Substantia nigra (tissue), 51 donors: ENCODE measurements at places on chromosomes 12 and 14.

DNA sequence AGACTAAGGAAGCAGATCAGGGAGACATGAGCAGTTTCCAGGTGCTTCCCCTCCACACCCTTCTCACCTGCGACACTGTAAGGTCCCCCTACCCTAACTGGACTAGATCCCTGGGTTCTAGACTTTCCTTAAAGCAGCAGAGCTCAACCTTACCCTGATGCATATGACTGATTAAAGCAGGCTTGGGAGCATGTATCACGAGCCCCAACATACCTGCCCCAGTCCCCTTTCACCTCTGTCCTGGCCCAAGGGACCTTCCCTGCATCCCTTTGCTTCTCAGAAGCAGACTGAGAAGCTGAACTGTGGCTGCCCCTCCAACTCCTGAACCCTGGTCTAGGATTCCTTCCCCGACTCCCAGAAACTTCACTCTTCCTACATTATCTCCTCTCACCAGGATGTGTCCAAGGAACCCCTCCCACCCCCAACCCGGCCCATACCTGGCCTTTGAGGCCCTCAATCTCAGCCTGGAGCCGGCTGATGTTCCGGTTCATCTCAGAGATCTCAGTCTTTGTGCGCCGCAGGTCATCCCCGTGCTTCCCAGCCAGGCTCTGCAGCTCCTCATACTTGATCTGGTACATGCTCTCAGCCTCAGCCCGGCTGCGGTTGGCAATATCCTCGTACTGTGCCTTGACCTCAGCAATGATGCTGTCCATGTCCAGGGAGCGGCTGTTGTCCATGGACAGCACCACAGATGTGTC is 5.4 kb downstream of the KRT8 start:
- DNase-seq, result no peak

DNA sequence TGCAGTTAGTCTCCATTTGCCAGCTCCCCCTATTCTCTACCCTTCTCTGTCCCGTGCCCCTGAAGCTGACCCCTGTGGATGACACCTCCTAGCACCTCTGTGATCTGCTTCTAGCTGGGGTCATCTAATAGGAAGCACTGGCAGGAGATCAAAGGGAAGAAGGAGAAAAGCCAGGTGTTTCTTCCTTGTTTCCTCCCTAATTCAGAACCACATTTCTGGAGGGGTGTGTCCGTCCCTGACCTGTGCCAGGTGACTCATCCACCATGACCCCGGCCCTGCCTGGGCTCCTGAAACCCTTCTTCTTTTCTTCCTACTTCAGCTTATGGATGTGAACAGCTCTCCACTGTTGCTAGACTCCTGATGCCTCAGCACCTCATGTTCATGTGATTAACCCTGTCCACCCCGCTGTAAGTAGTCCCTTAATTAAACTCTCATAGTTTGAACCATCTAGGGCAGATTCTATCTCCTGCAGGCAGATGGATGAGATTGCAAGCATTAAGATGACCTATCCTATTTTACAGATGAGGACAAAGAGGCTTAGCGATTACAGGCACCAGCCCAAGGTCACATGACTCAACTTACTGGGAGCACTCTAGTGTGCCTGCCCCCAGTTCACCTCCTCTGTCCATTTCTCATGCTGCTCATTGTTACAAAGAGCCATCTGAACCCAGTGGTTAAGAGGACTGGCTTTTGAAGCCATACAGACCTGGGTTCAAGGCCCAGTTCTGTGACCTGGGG is 770.5 kb downstream of the MED13L start:
- DNase-seq, result no peak

- DNase-seq, result no peak
These were observed 256.4 kb downstream of the NUAK1 start for GRCh38 chr12:105882404-105882803.

DNA sequence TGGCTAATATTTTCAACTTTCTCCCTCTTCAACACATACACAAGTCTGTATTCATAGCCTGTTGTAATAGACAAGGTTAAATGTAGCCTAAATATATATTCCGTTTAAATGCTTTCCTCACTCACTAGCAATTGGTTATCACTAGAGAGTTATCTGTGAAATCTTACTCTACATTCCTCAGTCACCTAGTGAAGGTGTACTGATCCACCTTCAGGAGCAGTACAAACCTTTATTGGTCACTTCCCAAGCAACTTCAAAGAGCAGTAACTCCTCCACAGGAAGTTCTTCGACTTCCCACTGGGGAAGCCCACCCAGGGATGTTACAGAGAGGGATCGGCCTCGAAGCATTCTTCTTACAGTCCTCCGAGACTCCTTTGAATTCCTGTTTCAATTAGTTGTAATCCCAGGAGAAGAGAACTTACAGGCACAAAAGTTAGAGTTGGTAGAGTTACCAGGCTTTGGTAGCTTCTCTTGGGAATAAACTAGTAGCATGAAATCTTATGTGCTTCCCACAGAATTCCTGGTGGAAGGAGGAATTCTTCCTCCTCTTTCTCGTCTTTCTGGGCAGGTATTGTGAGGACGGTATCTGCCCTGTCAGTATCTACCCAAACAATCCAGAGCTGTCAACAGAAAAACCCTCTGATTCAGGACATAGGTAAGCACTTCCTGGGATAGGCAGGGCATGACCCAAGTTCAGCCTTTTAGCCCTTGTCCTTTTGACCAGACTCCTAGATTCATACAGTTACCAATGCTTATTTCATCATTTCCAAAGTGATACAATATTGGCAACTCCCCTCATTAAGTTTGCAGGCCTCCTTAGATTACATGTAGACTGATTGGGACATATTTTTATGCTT is at the start of gene GYS2:
TSS of gene GYS2 (minus strand) at position 603 of the 857 bp plus-strand sequence. CDS start at position 348, 255 bp downstream.
- DNase-seq, result no peak

DNA sequence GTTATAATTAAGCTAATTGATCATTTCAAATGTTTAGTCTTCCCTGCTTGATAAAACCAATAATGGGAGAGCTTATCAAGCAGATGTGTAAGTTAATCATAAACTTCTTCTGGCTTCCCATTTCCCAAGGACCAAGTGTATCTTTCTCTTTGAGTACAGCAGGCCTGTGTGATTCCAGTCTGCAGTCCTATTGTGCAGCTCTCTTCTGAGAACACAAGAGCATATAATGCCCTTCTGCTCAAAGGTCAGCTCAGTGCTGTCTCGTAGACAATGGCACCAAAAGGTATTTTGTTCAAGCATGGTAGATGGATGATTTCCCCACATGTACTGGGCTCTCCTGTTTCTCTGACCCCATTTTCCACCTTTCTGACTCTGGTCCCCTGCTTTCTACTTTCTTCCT is 101.8 kb upstream of the DYRK2 start:
- no peak for DNase-seq

- DNase-seq, result no peak
These were observed 557.0 kb downstream of the SLC6A15 start for GRCh38 chr12:84355561-84355960.
